Occipital lobe (tissue), 3 donors: ENCODE measurements at places on chromosomes 11 and 22.
A peak's percentile ranks its signal among the peaks of the same experiment; 100 is the strongest.

- DNase-seq = no peak
Measured at GRCh38 chr11:122779047-122779629, 59.2 kb upstream of the CRTAM start.

- no peak for DNase-seq
Measured at GRCh38 chr11:117441146-117441975, 113.7 kb downstream of the CEP164 start.

GRCh38 chr11:83008581-83008923, 63.1 kb downstream of the RAB30 start:
- no peak for DNase-seq

DNA sequence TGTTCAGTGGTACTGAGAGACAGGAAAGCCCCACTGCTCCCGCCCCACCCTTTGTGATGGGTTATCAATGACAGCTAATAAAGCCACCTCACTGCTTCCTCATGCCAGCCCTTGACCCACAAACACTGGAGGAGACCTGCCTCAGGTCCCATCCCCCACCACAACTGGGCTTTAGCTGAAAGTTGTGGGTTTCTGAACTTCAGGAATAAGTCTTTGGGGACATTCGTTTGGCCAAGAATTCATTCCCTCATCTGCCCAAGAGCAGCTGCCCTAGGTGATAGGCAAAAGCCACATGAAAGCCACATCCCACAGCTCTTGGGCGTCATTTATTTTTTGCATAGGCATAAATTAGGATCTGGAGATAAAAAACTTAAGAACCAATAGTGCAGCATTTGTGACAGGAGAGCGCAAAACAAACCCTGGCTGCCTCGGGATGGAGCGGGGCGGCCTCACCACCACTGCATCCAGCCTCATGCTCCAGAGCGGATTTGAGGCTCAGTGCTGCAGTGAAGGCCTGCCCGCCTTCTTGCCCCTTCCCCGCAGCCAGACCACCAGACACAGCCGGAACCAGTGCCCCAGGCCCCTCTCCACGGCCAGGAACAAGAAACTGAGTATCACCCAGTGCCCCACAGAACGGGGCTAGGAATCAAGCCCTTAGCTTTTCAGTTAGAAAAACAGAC, 21.2 kb downstream of the SUN2 start:
- no peak for DNase-seq

DNA sequence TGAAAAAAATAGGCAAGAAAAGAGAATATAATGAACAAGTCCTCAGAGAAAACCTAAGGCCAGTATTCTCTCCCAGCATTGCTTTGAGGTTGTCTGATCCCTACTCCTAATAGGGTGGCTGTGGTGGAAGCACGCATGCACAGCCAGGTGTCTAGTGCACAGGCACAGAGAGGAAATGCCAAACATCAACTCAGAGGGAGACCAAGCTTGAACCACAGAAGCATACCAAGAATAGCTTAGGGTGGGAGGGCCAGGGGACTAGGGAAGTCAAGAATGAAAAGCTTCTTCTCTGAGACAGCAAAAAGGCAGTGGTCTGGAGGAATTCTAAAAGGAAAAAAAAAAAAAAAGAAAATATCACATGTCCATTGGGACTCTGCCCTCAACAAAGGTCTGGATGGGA, 244.1 kb upstream of the API5 start:
- no peak for DNase-seq

GRCh38 chr11:40062616-40063015, 1396.8 kb downstream of the LRRC4C start:
- no peak for DNase-seq

DNA sequence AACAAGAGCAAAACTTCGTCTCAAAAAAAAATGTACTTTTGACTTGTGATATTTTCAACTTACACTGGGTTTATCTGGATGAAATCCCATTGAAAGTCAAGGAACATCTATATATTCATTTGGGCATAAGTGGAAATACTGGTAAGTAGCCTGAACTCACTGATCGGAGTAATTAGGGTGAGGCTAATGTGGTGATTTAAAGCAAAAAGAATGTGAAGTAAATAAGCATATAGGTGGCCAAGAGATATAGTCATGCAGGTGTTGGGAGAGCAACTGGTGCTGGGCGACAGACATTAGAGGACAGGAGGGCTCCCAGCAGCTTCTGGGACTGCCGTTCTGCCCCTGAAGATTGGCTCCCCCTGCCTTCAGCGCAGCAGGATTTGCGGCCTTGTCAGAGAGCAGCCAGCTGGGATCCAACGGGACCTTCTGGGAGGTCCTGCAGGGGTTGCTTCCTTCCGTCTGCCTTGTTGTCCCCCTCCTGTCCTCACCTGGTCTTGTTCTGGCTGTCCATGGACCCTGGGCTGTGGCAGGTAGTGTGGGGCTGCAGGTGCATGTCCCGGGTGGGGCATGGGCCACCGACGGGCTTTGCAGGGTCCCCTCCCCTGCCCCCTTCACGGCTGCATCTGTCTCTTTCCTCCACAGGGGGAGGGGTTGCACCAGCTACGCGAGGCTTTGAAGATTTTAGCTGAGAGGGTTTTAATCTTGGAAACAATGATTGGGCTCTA, 14.1 kb downstream of the RHBDD3 start:
- no peak for DNase-seq

DNA sequence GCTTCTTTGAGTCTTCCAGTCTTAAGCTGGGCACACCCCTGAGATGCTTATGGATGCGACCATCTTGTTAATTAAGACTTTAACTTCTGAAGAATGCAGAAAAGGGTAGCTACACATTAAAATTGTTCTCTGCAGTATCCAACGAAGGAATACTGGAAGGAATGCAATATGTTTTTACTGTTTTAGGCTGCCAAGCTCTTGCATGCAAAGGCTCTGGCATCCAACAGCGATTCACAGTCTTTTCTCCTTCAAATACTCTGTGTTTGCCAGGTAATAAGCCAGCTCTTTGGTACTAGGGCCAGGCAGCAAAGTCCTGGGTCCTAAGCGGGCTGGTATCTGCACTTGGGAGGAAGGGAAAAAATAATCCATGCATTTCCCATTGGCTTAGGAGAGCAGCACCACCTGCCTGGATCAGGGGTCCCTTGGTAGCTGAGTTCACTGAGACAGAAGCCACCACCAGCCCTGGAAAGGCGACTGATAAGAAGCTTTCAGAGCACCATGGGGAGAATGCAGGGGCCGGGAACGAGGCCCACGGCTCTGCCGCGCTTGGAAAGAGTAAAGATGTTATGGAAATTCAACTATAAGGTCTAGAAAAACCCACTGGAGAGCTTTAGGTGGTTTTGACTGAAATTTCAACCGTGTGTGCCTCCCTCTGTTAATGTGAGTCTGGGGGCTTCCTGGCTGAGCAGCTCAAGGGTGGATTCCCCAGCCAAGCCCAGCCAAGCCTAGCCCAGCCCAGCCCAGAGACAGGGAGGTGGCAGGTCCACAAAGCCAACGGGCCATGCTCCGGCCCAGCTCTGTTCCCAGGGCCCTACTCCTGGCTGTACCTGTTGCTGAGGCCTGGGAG, 67.0 kb upstream of the CCND1 start:
- DNase-seq = no peak

GRCh38 chr11:96506953-96507354, 117.1 kb downstream of the JRKL start:
- no peak for DNase-seq

DNA sequence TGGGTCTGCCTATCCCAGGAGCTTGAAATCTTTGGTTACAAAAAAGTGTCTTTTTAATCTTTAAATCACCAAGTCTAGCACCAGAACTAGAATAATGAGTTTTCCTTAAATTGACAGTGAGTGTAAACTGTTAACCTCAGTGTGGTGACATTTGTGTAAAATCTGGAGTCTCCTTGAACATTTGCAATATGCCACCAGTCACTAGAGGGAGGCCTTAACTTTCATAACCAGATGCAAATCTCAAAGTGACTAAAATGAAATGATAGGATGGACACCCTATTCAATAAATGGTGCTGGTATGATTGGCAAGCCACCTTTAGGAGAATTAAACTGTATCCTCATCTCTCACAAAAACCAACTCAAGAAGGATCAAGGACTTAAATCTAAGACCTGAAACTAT, 8.3 kb upstream of the SCGB1D2 start:
- no peak for DNase-seq

GRCh38 chr22:37053310-37054055, 1.9 kb downstream of the KCTD17 start:
- DNase-seq = peak; percentile 51

GRCh38 chr11:76701294-76702040, 30.9 kb upstream of the LRRC32 start:
- DNase-seq = no peak

GRCh38 chr22:19942157-19943081, 801 bp upstream of the TXNRD2 start:
- DNase-seq = no peak

- DNase-seq = no peak
Measured at GRCh38 chr11:30488304-30488998, 97.7 kb downstream of the MPPED2 start.

- no peak for DNase-seq
Measured at GRCh38 chr11:62592146-62592815, 958 bp upstream of the TUT1 start.

GRCh38 chr22:44601725-44602124, 100.3 kb upstream of the PRR5 start:
- no peak for DNase-seq

GRCh38 chr22:19510919-19511341, 13.3 kb downstream of the CLDN5 start:
- no peak for DNase-seq

DNA sequence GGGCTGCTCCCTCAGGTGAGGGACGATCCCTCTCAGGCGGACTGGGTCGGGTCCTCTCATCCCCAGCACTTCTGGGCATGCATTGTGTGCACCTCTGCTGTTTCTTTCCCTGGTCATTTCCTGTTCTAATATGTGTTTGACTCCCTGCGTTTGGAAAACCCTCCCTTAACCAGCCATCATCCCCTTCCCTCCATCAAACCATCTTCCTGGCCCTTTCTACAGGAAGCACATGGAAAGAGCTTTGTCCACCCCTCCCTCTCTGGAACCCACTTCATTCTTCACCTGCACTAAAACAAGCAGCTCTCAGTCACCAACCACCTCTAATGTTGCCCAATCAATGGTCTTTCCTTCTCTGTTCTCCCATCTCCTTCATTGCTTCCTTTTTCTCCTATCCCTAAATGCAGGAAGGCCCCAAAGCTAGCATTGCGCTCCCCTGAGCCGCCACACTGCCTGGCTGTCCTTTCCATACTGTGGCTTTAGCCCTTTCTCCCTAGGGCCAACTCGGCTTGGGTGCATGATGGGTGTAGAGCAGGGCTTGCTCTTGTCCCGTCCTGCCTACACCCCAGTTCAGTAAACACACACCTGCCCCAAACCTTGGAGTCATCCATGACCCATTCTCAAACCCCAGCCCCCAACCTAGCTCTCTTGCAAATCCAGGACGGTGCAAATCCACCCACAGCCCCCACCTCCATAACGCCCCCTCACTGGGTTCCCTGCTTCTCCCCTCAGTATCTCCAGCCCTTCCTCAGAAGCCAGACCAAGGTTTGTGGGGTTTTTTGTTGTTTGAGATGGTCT, 5.4 kb upstream of the GAS2L1 start:
- DNase-seq = no peak

DNA sequence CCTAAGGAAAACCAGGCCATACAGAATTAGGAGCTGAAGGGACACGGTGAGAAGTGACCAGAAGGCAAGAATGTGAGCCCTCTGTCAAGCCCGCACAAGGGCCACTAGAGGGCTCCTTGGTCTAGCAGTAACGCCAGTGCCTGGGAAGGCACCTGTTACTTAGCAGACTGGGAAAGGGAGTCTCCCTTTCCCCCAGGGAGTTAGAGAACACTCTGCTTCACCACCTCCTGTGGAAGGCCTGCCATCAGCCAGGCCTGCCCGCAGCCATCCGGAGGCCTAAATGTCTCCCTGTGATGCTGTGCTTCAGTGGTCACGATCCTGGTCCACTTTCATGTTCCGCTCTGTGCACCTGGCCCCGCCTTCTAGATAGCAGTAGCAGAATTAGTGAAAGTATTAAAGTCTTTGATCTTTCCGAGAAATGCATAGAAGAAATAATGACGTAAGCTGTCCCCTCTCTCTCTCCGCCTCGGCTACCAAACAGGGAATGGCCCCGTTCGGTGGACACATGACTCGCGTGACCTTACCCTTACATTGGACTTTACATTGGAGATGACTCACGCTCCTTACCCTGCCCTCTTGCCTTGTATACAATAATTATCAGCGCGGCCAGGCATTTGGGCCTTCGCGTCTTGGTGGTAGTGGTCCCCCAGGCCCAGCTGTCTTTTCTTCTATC, 10.7 kb upstream of the GSTP1 start:
- peak; percentile 25 for DNase-seq

GRCh38 chr11:70699294-70700221, 301.2 kb downstream of the CTTN start:
- no peak for DNase-seq

GRCh38 chr11:44601471-44602370, 36.3 kb downstream of the CD82 start:
- no peak for DNase-seq

- DNase-seq = no peak
Measured at GRCh38 chr22:19855504-19856409, 1.1 kb upstream of the GNB1L start.

- peak; percentile 73 for DNase-seq
Measured at GRCh38 chr11:2561696-2562581, 117.1 kb downstream of the KCNQ1 start.

GRCh38 chr11:14585438-14585837, 58.2 kb upstream of the PDE3B start:
- no peak for DNase-seq

DNA sequence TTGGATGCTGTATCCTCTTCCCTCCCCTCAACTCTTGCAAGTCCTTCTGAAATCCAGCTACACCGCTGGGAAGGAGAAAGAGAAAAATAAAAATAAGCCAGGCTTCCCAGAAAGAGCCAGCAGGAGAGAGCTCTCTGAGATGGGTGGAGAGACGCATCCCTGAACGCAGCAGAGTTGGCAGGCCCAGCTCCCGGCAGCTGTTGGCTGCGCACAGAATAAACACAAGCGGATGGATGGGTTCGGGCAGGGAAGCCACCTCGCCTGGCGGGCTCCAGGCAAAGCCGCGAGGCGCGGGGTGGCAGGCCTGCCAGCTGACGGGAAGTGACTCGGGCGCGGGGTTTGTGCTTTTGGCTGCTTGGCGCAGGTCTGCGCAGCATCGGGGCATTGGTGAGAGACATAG, 537.7 kb downstream of the MIAT start:
- no peak for DNase-seq

DNA sequence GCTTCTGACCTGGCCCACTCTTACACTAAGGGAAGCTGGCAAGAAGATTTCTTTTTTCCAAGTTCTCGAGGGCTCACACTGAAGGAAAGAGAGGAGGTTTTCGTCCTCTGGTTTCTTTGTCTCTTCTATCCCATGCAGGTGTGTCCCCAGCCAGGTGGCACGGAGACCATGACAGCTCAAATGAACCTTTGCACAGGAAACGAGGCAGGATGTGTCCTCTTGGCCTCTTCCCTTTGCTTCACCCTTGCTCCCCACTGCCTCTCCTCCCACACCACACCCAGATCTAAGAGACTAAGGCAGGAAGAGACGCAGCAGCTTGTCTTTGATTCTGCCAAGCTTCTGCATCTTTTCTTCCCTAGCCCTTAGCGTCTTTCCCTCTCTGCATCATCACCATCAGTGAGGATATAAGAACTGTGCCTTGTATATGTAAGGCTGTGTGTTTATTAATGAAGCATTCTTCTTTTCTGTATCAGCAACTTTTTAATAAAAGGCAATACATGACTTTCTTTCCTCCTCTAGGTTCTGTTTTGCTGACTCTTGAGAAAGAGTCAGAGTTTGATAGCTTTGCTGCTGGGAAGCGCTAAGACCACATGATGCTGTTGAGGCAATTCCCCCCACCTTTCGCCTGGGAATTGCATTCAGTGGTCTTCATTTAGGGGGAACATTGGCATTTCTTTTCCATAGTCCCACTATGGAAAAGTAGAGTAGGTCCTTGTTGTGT, 56.0 kb upstream of the PARVA start:
- no peak for DNase-seq
